Amniotic stem cell (primary cell): ENCODE measurements at places on chromosomes 5 and 9.

DNA sequence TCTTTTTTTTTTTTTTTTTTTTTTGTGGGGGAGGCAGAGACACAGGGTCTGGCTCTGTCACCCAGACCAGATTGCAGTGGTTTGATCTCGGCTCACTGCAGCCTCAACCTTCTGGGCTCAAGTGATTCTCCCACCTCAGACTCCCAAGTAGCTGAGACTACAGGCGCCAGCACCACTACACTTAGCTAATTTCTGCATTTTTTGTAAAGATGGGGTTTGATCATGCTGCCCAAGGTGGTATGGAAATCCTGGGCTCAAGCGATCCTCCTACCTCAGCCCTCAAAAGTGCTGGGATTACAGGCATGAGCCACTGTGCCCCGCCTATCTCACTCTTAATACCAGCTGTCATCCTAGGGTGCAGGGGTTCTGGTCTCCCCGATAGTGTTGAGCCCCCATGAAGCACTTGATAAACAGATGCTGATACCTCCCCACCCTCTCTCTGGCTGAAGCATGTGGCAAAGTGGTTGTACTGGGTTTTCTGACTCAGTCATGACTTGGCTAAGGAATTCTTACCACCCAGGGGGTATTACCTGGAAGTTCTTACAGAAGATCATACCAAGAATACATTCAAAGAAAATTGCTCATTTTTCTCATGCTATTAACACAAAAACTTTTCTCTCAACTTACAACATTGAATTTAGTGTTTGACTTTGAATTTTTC lies 110.2 kb upstream of the DAPK1 start:
- DNase-seq = no peak

- no peak for DNase-seq
These were observed 64.5 kb downstream of the PRKACG start for GRCh38 chr9:68949271-68950000.

- no peak for DNase-seq
These were observed 38.9 kb downstream of the SNX30 start for GRCh38 chr9:112789473-112789872.

GRCh38 chr5:1662559-1663085 lies 137.0 kb downstream of the MRPL36 start:
- no peak for DNase-seq

DNA sequence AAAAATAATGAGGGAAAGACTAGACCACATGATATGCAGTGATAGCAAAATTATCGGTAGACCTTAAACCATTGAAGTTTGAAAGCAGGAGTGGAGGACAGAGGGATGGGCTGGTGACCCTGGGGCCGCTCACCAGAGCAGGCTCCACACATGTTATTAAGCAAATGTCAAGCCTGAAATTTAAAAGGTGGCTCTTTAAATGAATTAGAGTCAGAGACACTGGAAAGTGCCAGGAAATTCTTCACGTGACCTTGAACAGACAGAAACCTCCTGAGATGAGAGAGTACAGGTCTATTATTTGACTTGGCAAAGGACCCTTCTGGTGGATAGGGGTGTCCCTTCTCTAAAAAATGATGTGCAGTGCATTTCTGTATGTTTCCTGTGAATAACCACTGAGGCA lies 111.0 kb upstream of the CPEB4 start:
- DNase-seq = no peak
